ENCODE measurements at places on chromosomes 1 and 21.

- DNase-seq, result no peak
Measured at GRCh38 chr1:157176591-157177121, 38.5 kb upstream of the ETV3 start.

DNA sequence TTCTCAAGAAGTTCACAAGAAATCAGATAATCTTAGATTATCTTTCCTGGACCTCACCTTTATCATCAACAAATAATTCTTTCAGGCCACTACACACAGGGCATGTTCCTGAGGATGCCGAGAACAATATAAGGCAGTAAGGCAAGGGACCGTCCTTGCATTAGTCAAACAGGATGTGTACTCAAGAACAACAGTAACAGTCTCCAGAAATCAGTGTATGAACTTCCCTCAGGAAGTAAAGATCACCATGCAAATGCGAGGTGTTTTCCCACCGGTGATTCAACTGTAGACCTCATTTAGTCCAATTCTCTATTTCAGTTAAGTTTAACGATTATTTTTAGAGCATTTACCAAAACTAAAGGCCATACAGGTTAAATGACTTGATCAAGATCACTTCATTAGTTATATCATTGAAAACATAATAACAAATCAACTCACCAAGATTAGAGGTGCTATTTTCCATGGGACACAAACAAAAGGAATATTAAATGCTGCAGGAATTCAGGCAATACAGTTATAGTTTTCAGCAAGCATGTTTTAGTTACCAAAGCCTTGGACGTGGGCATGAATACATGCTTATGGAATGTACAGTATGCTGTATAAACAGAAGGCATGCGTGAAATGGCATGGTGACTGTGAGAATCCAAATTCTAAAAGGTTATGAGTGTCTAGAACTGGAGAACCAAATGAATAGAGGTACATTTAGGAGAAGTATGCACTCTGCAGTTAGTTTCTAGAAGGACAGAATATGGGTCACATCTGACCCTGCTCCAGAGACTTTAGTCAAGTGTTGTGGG is 145.2 kb downstream of the TNR start:
- DNase-seq, result no peak

DNA sequence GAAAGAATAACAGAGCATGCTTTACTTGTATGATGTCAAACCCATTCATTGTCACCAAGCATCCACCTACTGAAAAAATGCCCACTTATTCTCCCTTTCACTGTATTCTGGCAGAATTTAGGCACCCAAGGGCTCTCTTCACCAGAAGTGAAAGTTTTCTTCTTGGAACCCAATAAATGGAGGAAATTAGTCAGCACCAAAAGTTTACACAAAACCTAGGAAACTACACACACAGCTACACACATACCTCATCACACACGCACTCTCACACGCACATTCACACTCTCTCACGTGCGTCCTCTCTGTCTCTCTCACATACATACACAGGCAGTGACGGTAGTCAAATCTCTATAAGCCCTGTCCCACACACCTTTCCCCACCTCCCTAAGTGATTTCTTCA is 37.6 kb downstream of the MCOLN2 start:
- no peak for DNase-seq

- DNase-seq, result no peak
Measured at GRCh38 chr1:2503554-2504224, 22.7 kb downstream of the PANK4 start.

DNA sequence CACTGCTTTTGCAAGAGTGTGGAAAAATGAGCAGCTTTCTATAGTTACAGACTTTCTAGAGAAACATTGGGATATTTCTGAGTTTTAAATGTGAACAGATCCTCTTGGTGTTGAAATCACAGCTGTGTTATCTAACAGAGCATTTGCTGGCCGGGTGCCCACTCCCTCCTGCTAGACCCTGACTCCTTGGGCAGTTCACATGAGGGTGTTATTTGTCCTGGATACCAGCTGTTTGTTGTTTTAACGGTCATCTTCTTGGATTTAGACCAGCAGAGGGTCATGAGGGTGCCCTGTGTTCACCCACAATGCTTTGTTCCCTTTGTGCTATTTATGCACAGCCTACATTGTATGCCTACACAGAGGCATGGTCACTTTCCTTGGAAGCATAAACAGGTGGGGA is 67.1 kb downstream of the CENPF start:
- no peak for DNase-seq

GRCh38 chr1:229874609-229875008 is 192.4 kb upstream of the GALNT2 start:
- DNase-seq, result no peak

- DNase-seq, result no peak
Measured at GRCh38 chr1:207805841-207806421, 54.1 kb downstream of the CD46 start.

DNA sequence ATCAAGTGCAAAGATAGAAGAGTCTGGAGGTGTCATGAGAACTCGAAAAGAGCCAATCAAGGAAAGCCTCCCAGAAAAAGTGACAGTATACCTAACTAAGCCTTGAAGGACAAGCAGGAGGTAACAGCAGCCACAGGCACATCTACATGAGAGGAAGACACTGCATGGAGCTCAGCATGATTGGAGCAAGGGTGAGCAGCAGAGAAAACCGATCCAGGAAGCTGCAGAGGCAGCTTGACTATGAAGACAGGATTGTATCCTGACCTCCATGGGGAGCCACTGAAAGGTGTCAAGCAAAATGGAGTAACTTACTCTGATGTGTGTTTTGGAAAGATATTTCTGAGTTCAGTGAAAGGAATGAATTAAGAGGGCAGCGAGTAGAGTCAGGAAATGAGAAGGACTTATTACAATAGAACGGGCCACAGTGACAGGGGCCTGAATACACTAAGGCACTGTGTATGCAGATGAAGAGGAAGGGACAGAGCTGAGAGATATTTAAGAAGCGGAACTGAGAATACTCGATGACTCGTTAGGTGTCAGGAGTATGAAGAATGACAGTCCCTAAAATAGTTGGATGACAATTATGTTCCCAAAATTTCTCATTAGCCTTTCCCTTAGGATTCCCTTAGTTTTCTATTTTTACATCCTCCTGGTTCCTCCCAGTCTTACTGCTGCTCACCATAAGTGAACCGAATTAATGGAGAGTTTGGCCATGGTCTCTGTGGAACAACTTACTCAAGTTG is 139.3 kb upstream of the NFIA start:
- no peak for DNase-seq

GRCh38 chr1:154581766-154582165 is 14.2 kb downstream of the CHRNB2 start:
- no peak for DNase-seq

DNA sequence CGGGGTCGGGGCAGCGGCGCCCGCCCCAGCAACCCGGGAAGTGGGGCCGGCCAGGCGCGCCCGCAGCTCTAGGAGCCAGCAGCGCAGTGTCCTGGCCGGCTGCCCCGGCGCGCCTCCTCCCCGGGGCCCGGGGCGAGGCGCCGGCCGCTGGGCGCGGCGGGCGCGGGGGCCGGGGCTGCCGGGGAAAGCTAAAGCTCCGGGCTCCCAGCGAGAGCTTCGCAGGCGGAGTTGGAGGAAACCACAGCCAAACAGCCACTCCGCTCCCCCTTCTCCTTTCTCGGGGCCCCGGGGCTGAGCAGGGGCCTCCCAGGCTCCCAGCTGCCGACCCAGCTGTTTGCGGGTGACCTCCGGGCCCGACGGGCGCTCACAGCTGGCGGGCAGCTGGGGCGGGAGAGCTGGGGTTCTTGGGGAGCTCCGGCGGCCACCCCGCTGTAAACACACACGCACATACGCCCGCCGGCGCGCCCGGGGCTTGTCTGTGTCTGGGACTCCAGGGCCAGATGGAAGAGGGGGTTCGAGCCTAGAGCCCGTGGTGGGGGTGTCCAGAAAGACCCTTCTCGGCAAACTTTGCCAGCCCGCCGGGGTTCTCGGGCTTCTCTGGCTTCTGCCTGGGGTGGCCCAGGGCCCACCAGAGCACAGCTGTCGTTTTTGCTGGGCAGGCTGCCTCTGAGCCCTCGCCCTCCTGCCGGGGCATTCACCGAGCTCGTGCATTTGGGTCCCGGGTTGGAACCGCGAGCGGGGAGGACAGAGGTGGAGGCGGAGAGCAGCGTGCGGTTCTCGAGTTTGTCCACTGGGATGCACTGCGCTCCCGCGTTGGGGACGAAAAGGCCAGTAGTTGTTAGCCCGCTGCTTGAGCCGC is 1.5 kb downstream of the AJAP1 start:
- DNase-seq, result no peak

- DNase-seq, result no peak
Measured at GRCh38 chr21:37240978-37241377, 26.2 kb downstream of the VPS26C start.

- DNase-seq, result no peak
Measured at GRCh38 chr1:91749788-91750231, 136.1 kb downstream of the TGFBR3 start.

GRCh38 chr1:193181985-193182384 is 4.4 kb downstream of the B3GALT2 start:
- DNase-seq, result no peak

DNA sequence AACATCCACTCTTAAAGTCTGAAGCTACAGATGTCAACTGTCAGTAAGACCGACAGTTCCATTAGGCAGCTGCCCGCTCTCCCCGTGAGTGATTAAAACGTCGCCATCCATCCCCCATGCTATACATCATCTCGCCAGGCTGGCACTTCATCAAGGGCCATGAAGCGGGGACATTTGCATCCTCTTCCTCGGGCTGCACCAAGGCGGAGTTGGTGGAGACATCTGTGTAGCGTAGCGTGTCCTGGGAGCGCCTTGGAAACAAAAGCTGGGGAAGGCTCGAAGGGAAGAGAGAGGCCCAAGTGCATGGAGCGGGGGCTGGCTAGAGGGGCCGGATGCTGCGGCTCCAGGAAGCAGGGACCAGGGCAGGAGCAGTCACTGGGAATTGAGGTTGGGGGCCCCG is 250.1 kb downstream of the KAZN start:
- DNase-seq, result no peak

DNA sequence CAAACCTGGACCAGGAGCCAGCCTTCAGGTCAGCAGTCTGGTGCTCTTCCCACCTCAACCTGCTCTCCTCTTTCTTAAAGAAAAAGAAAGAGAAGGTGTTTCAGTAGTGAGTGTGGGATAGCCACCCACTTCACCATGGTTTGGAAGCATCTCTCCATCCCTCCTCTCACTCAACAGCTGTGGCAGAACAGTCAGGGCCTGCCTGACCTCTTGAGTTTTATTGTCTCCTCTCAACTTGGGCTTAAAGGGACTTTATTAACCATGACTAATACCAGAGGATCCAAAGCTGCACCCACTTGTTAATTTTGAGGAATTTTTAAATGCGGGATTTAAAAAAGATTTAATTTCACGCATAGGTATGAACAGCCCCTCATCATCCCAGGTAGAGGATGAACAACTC is 570 bp upstream of the VASH2 start:
- DNase-seq, result no peak

GRCh38 chr21:29235714-29236197 is 63.0 kb upstream of the BACH1 start:
- DNase-seq, result no peak

- no peak for DNase-seq
Measured at GRCh38 chr1:228087771-228088251, 5.3 kb downstream of the ARF1 start.

DNA sequence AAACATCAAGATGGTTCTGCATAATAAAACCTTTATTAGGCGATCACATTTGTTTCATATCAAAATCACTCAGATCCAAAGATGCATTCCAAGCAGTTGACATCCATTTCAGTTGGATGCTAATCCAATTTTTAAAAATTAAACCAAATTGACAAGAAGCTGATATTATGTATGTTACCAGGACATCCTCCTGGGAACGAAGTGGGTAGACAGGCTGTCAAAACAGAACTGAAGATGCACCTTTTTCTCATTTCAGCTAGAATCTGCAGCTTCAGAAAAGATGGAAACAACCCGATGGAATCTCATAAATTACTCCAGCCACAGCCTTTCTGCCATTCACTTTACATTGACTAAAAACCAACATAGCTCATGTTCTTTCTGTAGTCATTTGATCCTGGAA is 268.4 kb downstream of the PLPP3 start:
- no peak for DNase-seq

- no peak for DNase-seq
Measured at GRCh38 chr1:205945069-205945468, 1.8 kb upstream of the SLC26A9 start.

DNA sequence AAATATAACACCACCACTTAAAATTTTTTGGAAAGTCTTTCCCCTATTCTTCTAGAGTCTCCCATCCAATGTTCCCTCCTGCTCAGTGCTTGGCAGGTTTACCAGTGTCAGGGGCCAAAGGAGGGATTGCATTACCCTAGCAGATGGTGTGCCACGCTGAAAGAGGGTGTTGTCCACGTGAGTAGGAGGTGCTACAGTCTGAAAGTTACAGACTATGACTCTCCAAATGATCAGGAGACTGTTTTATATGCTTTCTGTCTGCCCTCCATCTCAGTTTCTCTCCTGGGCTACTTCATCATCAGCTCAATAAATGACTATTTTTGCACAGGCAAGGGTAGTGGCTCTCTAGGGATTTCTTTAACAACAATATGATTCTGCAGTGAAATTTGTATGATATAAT is 31.3 kb upstream of the ANGPTL7 start:
- DNase-seq, result no peak

GRCh38 chr1:157133426-157133825 is 4.8 kb downstream of the ETV3 start:
- no peak for DNase-seq

- DNase-seq, result no peak
Measured at GRCh38 chr1:28104866-28105467, 16.6 kb upstream of the EYA3 start.

- DNase-seq, result no peak
Measured at GRCh38 chr21:31922881-31923280, 50.1 kb downstream of the HUNK start.

DNA sequence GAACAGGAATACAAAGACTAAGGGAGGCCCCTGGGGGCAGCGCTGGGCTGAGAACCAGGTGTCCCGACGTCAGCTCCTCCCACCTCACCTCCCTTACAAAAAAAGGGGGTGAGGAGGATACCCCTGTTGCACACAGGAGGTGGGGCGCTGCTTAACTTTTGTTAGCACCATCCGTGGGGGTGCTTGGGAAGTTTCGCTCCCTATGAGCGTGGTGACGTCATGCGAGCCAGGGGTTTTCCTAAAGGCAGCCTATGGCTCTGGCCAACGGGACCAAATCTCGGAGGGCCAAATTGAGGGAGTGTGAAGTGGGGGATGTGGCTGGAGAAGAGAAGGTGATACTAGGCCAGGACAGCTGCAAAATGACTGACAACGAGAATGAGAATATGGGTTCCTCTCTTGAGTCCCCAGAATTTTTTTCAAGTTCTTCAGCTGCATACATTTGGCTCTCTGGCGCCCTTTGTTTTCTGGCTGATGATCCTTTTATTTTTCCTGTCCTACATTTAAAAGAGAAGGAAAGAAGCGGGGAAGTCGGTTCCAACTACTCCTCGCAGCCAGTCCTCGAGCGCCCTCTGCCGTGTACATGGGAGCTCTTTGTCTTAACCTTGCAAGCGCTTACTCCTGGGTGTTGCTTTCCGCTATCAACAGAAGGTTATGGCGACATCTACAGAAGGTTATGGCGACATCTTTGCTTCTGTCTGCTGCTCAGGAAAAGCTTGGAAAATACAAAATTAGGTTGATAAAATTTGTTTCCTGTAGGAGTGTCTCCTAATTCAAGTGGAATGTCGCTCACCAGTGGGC is 48.0 kb upstream of the ZC3H11B start:
- no peak for DNase-seq
